ENCODE measurements at places on chromosomes 12 and 14.

- DNase-seq, result no peak
These were observed 22.3 kb upstream of the DIO2 start for GRCh38 chr14:80233470-80234089.

GRCh38 chr12:53747095-53747494, 4.7 kb downstream of the CISTR start:
- DNase-seq, result no peak

DNA sequence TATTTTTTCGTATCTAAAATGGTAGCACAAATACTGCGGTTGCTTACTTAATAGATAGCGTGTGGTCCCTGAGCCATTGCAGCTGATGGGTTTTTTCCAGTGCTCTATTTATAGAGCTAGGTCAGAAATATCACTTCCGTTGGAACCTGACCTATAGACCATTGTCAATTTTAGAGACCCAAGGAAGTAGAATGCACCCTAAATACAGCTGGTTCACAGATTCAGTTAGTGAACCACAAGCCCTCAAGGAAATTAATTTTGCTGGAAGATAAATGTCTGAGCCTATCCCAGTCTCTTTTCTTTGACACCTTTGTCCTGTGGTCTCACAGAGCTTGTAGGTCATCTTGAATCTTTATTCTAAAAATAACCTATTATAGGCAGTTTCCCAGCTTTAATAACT, 391.0 kb downstream of the ZFP36L1 start:
- DNase-seq, result no peak

DNA sequence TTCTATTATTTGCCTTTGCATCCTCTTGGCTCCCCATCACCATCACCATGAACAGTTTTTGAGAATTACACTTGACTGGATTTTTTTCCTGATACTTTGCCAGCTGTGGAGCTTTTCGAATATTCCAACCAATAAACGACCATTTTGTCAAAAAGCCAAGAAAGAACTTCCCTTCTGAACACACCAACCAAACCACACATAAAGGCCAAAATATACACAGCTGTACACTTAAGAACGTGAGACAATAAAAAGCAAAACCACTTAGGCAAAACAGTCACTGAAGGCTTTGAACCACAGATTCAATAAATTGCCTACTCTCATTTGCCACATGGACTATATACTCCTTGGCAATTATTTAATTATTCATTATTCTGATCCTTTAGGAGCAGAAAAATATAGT, 1.1 kb downstream of the C14orf93 start:
- DNase-seq, result no peak

DNA sequence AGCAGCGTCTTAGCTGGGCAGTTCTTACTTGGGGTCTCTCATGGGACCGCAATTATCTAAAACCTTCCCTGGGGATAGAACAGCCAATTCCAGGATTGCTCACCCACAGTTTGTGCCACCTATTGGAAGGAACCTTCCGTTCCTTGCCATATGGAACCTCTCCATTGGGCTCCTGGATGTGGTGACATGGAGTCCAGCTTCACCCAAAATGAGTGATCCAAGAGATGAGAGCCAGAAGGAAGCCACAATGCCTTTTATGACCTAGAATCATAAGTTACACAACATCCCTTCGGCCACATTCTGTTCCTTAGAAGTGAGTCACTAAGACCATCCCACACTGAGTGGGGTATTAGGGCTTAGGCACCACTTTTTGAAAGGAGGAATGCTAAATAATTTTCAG, 164.4 kb downstream of the FBXL14 start:
- no peak for DNase-seq

- no peak for DNase-seq
These were observed 133.1 kb downstream of the SLC15A4 start for GRCh38 chr12:128690641-128691040.

- DNase-seq, result no peak
These were observed 59.2 kb downstream of the STXBP6 start for GRCh38 chr14:24990773-24991172.

Measured in left ventricle myocardium inferior (tissue), 1 donor.